Left ventricle myocardium inferior (tissue), 1 donor: ENCODE measurements at places on chromosomes 4 and X. TPM values are rescaled to one million over a fixed set of nuclear protein-coding genes. Genes with fewer than 3 reads are reported as not detected.

NSUN7 gene
- total RNA-seq = 0.91 TPM

ADGRA3 gene
- total RNA-seq = 26.9 TPM

COX18 gene
- total RNA-seq = 17.0 TPM

BEX2 gene
- 2.6 TPM for total RNA-seq

DNA sequence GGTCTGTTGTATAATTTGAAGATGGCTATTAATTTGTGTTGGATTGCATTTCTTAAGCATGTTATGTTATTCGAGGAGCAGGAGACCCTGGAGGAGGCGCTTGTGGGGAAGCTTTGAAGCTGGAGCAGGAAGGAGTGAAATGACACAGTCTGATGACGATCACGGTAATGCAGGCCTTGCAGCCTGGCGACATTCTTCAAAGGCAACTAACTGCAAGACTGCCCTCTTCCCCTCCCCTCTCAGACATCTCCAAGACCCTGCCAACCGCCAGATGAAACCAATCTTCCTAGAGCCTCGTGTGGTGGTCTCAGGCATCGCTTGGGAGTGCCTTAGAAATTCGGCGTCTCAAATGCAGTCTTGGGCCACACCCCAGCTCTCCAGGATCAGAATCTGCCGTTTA lies 16.1 kb downstream of the CLCN4 start:
- no peak for DNase-seq

- DNase-seq = no peak
These were observed 24.3 kb upstream of the GLRA2 start for GRCh38 chrX:14504960-14505538.

DNA sequence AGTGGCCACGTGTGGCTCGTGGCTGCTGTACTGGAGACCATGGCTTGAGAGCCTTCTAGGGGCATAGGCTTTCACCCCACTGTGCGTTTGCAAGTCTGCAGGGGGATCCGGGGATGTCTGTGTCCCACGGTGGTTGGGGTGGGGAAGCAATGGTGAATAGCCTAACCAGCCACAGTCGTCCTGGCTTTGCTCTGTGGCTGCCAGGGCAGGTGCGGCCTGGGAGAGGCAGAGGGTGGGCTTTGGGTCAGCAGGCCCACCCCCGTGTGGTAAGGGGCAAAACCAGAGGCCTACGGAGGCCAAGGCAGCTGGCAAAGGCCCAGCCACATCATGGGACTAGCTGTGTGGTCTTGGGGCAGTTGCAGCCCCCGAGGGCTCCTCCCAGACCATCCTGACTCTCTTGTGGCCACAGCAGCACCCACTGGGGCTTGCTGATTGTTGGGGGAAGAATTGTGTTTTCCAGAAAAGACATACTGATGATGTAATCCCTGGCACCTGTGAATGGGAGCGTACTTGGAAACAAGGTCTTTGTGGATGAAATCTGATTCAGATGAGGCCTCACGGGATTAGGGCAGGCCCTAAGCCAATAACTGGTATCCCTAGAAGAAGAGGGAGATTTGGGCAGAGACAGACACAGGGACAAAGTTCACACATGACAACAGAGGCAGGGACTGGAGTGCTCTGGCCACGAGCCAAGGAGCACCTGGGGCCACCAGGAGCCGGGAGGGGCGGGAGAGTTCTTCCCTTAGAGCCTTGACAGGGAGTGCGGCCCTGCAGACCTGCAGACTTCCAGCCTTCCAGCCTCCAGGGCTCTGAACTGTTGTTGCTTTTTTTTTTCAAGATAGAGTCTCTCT lies 2.9 kb downstream of the CPZ start:
- no peak for DNase-seq

- DNase-seq = peak; percentile 27
These were observed 224.2 kb downstream of the DMD start for GRCh38 chrX:32987142-32987541.

GRCh38 chrX:143401160-143401559 lies 116.1 kb downstream of the SPANXN3 start:
- no peak for DNase-seq

GRCh38 chr4:8364848-8365350 lies 75.6 kb downstream of the ACOX3 start:
- DNase-seq = no peak

DNA sequence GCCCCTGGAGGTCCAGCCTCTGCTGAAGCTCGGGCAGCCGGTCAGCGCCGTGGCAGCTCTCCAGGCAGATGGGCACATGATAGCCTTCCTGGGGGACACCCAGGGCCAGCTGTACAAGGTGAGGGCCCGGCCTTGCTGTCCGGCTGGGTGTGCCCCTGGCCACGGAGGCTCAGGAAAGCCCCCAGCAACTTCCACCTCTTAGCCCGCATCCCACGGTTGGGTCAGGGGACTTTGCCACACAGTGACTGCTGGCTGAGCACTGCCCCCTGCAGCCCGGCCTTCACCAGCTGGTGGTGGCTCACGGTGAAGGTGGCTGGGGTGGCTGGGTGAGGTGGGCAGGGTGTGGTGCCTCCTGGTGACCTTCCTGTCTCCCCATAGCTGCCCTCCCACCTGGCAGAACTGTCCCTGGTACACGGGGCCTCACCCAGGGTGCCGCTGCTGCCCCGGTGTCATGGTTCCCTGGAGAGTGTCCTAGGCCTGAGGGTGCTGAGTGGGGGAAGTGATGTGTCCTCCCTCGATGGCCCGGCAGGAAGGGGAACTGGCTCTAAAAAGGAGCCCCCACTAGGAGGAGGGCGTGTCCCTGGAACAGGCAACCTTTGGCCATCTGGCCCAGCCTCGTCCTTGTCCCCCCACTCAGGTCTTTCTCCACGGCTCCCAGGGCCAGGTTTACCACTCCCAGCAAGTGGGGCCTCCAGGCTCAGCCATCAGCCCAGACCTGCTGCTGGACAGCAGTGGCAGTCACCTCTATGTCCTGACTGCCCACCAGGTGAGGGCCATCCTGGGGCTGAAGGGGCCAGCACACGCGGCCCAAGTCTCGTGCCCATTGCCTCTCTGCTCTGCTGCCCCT lies 4.5 kb downstream of the PLXNB3 start:
- no peak for DNase-seq

DNA sequence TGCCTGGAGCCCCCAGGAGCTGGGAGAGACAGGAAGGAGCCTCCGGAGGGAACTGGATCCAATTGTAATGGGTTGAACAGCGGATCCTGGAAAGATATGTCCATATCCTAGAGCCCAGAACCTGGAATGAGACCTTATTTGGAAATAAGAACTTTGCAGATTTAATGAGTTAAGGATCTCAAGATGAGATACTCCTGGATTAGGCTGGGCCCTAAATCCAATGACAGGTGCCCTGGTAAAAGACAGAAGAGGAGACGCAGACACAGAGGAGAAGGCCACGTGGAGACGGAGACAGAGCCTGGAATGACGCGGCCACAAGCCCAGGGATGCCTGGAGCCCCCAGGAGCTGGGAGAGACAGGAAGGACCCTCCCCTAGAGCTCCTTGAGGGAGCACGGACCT lies 34.1 kb downstream of the P2RY8 start:
- DNase-seq = no peak

DNA sequence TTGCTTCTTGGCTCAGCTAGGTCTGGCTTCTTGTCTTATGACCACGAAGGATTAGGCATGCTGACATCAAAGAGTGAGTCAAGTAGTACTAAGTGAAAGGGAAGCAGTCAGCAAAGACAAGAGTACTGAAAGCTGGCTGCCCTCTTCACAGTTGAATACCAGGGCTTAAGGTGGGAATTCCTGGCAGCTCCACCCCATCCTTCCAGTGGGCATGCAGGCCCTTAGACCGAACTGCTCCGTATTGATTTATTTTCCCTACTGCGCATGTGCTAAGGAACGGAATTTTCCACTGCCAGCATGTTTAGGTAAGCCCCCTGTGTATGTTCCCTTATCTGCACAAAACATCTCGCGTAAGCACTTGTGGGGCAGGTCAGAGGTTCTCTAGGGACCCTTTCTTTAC lies 2320.1 kb downstream of the ARAP2 start:
- DNase-seq = no peak

DNA sequence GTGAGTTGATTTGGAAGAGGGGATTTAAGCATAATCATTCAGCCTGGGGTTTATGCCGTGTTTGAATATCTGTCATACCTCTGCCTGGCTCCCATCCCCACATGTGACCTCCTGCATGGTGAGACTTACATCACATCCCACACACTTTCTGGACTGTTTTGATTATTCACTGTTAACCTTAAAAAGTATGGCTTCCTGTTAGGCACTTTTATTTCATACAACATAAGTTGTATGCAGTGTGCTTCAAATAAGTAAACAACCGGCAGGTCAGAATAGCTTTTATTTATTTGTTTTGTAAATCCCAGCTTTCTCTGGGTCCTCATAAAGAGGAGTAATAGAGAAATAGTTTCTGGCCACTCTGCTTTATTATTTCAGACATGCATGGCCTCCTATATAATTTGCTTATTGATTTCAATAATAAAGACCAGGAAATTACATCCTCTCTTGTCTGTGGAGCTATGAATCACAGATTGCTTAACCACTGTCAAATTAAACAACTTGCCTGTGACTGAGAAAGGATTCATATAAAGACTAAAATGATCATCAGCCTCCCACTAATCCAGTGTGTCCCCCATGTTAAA lies 376.8 kb upstream of the ZFP42 start:
- no peak for DNase-seq

GRCh38 chrX:115486510-115486909 lies 74.5 kb upstream of the PLS3 start:
- DNase-seq = no peak

- DNase-seq = no peak
These were observed 808 bp downstream of the THAP6 start for GRCh38 chr4:75514949-75515612.

- DNase-seq = no peak
These were observed 268.9 kb downstream of the ASMT start for GRCh38 chrX:1883772-1884171.

- DNase-seq = peak; percentile 3
These were observed 117.3 kb downstream of the CPZ start for GRCh38 chr4:8709729-8710360.

- DNase-seq = no peak
These were observed 8.8 kb downstream of the MAEA start for GRCh38 chr4:1298461-1298860.

DNA sequence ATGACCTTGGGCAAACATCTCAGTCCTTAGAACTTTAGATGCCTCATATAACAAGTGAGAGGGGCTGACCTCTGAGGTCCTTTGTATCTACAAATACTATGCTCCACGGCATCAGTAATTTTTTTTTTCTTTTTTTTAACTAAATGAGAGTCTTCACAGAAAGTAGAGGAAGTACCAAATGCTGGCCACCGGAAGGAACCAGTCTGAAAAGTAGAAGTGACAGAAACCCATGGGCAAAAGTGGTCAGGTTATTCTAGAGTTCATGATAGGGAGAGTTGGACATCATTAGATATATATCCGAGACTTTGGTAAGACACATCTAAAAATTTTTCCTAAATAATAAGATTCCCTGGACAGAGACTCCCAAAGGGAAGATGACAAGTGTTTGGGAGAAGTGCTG lies 53.7 kb downstream of the COQ2 start:
- no peak for DNase-seq

DNA sequence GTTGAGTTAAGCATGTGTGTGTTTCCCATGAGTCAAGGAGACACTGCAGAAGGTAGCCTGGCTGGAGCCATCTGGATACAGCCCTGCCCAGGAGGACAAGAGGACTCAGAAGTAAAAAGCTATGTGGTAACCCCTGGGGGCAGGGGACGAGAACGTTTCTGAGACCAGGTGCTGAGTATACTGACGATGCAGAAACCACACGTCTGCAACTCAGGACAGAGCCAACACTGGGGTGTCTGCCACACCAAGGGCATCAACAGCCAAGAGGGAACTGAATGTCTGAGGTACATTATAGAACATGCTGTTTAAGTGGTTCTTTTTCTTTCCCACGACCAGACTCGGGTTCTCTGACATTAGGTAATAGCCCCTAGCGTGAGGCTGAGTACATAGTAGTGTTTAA lies 94.1 kb upstream of the GPR34 start:
- DNase-seq = no peak

- no peak for DNase-seq
These were observed 300.2 kb upstream of the VCX start for GRCh38 chrX:7542587-7543380.

GRCh38 chr4:105133976-105134375 lies 12.7 kb upstream of the TET2 start:
- no peak for DNase-seq

DNA sequence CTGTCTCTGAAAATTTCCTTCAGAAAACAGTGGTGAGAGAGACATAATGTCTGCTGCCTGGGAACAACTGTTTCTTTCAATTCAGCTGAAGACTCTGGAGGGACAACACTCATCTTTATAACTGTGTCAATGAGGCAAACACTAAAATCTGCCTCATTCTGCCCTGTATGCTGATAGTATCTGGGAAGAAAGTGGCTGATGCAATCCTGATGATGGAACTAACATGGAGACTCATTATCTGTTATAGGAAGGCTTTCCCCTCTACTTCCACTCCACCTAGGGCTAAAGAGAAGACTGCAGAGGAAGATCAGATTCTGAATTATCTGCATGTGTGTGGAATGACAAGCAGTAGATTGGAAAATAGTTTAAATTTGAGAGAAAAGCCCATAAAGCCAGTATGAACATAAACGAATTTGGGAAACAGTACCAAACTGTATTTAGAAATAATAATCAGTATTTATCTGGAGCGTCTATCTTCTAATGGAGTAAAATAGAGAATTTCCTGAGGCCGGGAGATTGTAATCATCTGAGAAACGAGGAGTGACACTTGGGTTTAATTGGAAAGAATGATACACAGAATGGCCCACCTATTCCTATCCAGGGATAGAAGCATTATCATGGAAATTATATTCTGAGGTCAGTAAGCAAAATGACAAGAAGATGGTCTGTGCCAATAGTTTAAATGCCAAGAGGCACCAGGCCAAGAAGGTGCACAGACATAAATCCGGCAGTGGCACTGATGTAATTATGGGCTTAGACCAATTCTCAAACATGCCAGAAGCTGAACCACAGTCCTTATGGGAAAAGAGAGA lies 85.4 kb downstream of the SHISA3 start:
- DNase-seq = no peak

DNA sequence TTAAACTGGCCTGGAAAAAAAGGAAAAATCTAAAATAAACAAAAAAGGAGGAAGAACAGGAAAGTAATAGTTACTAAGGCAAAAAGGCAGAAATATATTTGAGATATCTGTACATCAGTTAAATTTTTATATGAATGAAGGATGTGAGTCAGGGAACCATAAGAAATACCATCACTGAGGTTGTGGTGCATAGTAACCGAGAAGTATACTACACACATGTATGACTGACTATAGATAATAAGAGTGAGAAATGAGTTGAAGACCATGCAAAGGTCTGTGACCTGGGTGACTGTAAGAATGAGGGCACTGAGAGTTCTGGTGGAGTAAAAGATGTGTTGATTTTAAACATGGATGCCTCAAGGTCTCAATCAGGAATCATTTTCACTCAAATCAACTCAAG lies 220.6 kb upstream of the FAM241A start:
- DNase-seq = no peak
